Mesothelial cell of epicardium (in vitro differentiated cells): ENCODE measurements at places on chromosomes 5 and 9. TPM values are rescaled to one million over a fixed set of nuclear protein-coding genes. Genes with fewer than 3 reads are reported as not detected.

The TAF11L14 gene
- total RNA-seq = not detected in 3 replicates

The QRFP gene
- total RNA-seq = not detected in 3 replicates

The PKN3 gene
- total RNA-seq = 5.2 to 6.6 TPM (median 5.9 TPM) in 3 replicates

The SV2C gene
- 0.02 to 0.18 TPM (median 0.05 TPM) in 3 replicates for total RNA-seq

The KLHL9 gene
- 36.7 to 37.5 TPM (median 36.9 TPM) in 3 replicates for total RNA-seq

The DNAJB5 gene
- total RNA-seq = 15.4 to 18.4 TPM (median 16.4 TPM) in 3 replicates

The ZDHHC11B gene
- total RNA-seq = 0.69 to 0.90 TPM (median 0.74 TPM) in 3 replicates

The DDX4 gene
- total RNA-seq = 0.18 TPM in 1 of 3 replicates, not detected in the others

The LVRN gene
- total RNA-seq = 0.25 to 0.35 TPM (median 0.25 TPM) in 3 replicates

The NPDC1 gene
- 75.8 to 84.0 TPM (median 77.9 TPM) in 3 replicates for total RNA-seq

The NPR3 gene
- total RNA-seq = 3.3 to 4.1 TPM (median 3.8 TPM) in 3 replicates

The MLANA gene
- total RNA-seq = not detected in 3 replicates

The ZBED3 gene
- total RNA-seq = 25.2 to 26.9 TPM (median 25.8 TPM) in 3 replicates

The IGFBPL1 gene
- total RNA-seq = 0.27 to 0.34 TPM in 2 of 3 replicates, not detected in the other

The CDKN2A gene
- 79.5 to 88.5 TPM (median 86.1 TPM) in 3 replicates for total RNA-seq

The OTULINL gene
- 3.0 to 6.6 TPM (median 3.8 TPM) in 3 replicates for total RNA-seq
